ENCODE measurements at places on chromosomes 4 and X.
A peak's percentile ranks its signal among the peaks of the same experiment; 100 is the strongest.

GRCh38 chr4:150217192-150217591, 138.9 kb downstream of the DCLK2 start:
- no peak for DNase-seq

GRCh38 chr4:183905081-183905592, at the start of gene STOX2:
Gene STOX2 (plus strand): TSS chr4:183905307. CDS start chr4:183906791, 1,484 bp downstream.
- DNase-seq, result peak; percentile 6

DNA sequence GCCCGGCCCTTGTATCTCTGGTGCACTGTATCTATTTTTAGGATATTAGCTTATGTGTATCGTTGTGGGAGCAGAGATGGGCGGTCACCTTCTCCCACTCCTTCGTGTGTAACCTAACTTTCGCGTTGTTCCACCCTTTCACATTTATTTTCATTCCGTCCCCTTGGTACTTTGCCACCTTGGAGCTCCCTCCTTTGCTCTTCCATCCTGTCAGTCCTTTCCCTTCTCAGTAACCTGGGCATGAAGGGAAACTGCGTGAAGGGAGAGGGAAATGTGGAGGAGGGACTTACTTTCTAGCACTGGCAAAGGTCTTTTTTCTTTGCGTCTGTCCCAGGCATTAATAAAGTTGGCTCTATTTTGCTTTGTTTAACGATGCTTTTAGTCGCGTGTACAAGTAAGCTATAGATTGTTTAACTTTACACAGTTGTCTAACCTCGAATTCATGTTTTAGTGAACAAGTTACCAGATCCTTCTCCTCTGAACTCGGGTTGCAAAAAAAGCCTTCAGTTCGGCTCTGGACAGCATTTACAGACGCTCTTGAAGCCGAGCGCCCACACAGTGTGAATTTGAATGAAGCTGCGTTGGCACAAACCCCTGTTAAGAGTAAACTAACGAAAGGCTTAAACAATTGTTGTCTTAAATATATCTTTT, 3.9 kb downstream of the PCDH10 start:
- no peak for DNase-seq

- no peak for DNase-seq
These were observed 243.0 kb upstream of the TRAM1L1 start for GRCh38 chr4:117328333-117328732.

- DNase-seq, result no peak
These were observed 17.9 kb upstream of the LAP3 start for GRCh38 chr4:17558941-17559708.

GRCh38 chr4:52655506-52655905, 3.6 kb downstream of the USP46 start:
- no peak for DNase-seq

DNA sequence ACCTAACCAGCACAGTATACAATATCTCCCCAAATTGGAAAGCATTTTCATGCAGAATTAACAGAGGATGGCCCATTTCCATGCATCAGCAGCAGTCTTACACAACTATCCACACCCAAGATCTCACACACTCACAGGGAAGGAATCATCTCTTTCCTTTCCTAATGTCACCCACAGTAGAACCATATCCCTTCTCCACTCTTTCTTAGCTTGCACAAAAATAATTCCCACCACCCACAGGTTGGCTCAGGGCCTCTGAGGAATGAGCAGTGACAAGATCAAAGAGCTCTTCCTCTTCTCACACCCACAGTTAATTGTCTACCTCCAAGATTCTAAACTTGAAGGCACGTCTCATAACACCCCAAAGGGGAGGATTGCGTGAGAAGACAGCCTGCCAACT, 217.7 kb upstream of the VEGFC start:
- no peak for DNase-seq

GRCh38 chrX:65127842-65128241, 151.6 kb upstream of the ZC4H2 start:
- DNase-seq, result no peak

GRCh38 chr4:163544407-163545038, 50.0 kb downstream of the TMA16 start:
- DNase-seq, result peak; percentile 65

DNA sequence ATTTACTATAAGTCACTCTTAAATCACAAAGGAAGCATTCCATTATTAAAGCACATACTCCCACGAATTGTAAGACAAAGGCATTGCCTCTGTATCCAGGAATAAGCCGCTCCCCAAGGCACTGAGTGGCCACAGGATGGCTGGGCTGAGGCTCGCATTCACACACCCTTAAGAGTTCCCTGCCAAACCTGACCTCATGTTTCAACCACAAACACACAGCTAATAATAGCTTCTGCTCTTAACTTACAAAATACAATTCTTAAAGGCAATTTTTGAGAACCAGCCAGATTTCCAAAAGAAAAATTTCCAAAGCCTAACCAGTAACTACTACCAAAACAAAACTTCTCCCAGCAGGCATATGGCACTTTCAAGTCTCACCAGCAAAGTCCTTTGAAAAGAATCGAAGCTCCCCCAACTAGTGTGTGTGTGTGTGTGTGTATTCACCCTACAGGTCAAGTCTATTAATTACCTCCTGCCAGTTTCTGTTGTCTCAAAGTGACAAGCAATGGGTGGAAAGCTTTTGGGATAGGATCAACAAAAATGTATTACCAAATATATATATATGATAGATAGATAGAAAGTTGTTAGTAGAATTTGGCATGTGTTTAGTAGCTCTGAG, 36.0 kb downstream of the ARHGAP6 start:
- DNase-seq, result no peak

DNA sequence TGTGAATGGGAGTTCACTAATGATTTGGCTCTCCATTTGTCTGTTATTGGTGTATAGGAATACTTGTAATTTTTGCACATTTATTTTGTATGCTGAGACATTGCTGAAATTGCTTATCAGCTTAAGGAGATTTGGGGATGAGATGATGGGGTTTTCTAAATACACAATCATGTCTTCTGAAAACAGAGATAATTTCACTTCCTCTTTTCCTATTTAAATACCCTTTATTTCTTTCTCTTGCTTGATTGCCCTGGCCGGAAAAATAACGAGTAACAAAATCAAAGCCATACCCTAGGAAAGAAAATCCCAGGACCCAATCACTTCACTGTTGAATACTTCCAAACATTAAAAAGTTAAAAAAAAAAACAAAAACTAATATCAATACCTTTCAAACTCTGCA, 67.7 kb upstream of the UGT2B4 start:
- no peak for DNase-seq

GRCh38 chrX:107766470-107767150, 9.0 kb downstream of the TSC22D3 start:
- no peak for DNase-seq

GRCh38 chr4:164948975-164949374, 28.5 kb downstream of the TRIM61 start:
- no peak for DNase-seq

- DNase-seq, result no peak
These were observed 54.8 kb downstream of the PAGE2 start for GRCh38 chrX:55143621-55144020.

DNA sequence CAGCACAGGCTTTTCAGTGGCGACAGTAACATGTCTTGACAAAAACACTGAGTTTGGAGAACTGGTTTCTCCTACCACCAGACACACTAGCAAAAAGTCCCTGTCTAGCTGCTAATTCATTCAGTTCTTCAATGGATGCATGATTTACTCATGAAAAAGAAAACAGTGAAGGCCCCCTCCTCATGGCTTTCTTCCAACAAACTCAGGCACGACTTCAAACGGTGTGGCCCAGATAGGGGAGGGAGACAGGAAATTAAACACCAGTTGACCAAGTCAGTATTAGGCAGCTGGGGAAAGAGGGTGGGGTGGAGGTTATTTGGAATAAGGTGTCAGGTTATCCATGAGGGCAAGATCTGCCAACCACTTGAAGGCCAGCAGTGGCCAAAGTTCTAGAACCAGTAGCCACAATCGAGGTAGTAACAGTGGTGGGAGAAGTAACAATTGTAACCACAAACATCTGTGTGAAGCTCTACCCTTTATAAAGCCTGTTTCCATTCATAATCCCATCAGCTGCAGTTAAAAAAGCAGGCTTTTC, 60.2 kb downstream of the SEPSECS start:
- no peak for DNase-seq

DNA sequence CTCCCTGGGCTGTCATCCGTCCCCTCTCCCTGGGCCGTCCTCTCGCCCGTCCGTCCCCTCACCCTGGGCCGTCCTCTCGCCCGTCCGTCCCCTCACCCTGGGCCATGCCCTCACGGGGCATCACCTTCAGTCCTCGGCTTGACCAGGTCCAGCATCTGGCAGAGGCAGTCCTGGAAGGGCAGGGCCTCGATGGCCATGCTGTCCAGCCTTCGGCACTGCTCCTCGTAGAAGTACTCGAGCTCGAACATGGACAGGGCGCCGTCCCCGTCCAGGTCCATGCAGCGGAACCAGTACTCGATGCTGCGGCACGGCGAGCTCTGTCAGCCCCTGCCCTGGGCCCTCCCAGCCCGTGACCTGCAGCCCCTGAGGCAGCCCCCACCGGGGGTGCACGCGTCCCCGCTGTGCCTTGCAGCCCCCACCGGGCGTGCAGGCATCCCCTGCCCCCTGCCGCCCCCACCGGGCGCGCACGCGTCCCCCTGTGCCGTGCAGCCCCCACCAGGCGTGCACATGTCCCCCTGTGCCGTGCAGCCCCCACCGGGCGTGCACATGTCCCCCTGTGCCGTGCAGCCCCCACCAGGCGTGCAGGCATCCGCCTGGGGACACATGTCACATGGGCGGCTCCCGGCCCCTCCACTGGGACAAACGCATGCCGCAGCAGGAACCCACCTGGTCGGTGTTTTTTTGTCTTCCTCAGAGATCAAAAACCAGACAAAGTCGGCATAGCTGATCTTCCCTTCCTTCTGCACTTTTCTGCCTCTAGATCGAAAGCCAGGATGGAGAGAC, 22.2 kb upstream of the GTPBP6 start:
- DNase-seq, result no peak

- no peak for DNase-seq
These were observed 33.1 kb upstream of the RBPJ start for GRCh38 chr4:26287756-26288155.

- DNase-seq, result no peak
These were observed 14.8 kb upstream of the MXD4 start for GRCh38 chr4:2276581-2277325.

GRCh38 chr4:33780952-33781791, 2463.1 kb downstream of the ARAP2 start:
- DNase-seq, result no peak

GRCh38 chrX:120380699-120381098, 18.8 kb downstream of the ATP1B4 start:
- no peak for DNase-seq

- DNase-seq, result no peak
These were observed 635.6 kb downstream of the STPG2 start for GRCh38 chr4:97507587-97508245.

- DNase-seq, result no peak
These were observed 53.5 kb downstream of the DCLK2 start for GRCh38 chr4:150131581-150132228.

GRCh38 chr4:39047681-39048080, 14.4 kb upstream of the KLHL5 start:
- DNase-seq, result no peak

DNA sequence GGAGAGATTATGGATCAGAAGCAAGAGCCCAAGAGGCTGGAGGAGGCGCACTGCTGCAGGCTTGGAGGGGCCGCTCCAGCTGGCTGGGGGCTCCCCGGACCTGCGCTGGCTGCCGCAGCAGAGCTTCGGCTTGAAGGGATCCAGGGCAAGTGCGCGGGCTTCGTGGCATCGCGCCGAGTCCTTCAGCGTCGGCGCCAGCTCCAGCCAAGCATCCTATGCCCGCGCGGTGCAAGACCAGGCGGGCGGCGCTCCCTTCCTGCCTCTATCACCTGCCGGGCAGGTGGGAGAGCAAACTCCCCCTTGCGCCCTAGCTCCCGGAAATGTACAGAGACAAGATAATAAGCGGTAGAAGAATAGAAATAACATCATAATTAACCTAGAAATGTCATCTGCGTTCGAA, 10.5 kb upstream of the UCP1 start:
- no peak for DNase-seq

DNA sequence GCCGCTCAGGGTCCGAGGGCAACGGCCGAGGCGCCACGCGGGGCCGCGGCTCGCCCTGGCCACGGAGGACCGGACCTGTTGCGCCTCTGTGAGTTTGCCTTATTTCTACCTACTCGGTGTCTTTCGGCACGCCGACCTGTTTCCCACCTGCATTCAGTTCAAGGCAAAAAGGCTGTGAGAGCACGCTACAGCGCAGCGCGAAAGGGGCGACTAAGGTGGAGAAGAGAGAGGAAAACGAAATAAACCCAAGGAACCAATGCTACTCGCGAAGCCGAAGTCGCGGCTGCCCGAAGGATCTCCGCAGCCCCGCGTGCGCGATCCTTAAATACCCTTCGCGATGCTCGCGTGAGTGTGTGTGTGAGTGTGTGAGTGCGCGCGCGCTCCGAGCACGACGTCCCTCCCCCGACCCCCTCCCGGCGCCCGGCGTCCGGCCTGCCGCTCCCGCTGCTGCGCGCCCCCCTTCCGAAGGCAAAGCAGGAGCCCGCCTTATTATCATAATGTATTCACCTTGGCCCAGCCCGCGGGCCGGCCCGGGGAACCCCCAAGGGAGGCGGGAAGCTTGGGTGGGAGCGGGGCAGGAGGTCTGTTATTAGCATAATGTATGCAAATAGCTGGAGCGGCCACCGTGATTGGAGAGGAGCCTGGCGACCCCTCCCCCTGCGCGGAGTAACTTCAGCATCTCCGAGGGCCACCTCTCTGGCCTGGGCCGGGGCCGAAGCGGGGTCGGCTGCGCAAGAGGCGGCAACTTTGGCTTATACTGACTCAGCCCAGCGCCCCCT, at the start of gene COL25A1:
Gene COL25A1, minus strand, starts transcription at position 298 of the 779 bp plus-strand sequence.
- peak; percentile 48 for DNase-seq

DNA sequence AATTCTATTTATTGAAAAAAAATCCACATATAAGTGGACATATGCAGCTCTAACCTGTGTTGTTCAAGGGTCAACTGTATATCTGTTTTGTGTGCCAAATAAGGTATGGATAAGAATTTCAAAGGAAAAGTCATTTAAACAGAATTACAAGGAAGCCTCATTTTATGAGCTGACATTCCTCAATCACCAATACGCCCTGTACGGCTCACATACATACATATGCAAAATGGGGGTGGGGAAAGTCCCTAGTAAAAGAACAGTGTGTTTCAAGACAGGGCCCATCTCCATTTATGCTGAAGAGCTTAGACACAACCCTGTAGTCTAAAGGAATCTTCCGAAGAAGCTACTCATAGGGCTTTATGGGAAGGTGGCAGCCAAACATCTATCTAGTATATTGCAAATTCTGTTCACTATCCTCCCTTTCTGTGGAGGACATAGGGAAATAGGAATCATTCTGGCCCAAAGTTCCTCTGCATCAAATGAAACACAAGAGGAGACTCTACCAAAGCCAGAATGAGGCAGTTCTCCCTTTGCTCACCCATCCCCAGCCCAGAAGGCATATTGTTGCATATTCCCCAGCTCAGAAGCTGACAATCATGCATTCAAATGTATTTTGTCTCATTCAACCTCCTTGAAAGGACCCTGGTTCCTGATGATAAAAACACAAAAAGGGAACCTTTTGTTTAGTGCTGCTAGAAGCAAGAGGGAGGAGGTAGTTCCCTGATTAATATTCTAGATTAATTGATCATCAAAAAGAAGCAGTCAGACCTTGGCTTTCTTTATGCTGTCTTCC, 13.7 kb upstream of the ZBTB33 start:
- no peak for DNase-seq

- DNase-seq, result no peak
These were observed 31.8 kb upstream of the ARSD start for GRCh38 chrX:2960861-2961515.

All from stimulated activated CD4-positive, alpha-beta T cell treated with anti-CD3 and anti-CD28 coated beads, Interleukin-4, amount 100 ng/mL, for 1 hour (primary cell).